ENCODE measurements at places on chromosomes 13 and 19. TPM values are rescaled to one million over a fixed set of nuclear protein-coding genes. Genes with fewer than 3 reads are reported as not detected.

- H3K4me3 ChIP-seq = no peak overlapping the region
- no peaks in the 10 kb centered on the region for H3K27me3 ChIP-seq
- no peak overlapping the region for H3K27ac ChIP-seq
- H3K4me1 ChIP-seq = no peaks in the 10 kb centered on the region
- no peak for DNase-seq
Observed at GRCh38 chr19:28840891-28841290, 372.1 kb downstream of the UQCRFS1 start.

DNA sequence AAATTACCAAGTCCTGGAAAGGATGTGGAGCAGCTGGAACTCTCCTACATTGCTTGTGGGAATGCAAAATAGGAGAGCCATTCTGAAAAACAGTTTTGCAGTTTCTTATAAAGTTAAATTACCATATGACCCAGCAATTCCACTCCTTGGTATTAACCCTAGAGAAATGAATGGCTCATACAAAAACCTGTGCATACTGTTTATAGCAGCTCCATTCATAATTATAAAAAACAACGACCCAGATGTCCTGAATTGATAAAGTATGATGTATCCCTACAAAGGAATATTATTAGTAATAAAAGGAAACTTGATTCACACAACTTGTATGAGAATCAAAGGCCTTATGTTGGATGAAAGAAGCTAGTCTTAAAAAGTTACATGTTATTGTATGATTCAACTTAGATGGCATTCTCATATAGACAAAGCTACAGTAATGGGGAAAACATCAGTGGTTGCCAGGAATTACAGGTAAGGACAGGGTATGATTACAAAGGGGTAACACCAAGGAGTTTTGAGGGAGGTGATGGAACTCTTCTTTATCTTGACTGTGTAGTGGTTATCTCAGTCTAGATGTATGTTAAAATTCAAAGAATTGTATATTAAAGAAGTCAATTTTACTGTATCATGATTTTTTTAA, 35.4 kb downstream of the GPR180 start:
- no peak overlapping the region for H3K4me3 ChIP-seq
- no peaks in the 10 kb centered on the region for H3K36me3 ChIP-seq
- H3K27ac ChIP-seq = no peak overlapping the region
- no peak for DNase-seq
- no peaks in the 10 kb centered on the region for H3K27me3 ChIP-seq

GRCh38 chr19:53471916-53472315, 4.4 kb downstream of the ZNF813 start:
- no peak overlapping the region for H3K4me3 ChIP-seq
- H3K27me3 ChIP-seq = no peaks in the 10 kb centered on the region
- H3K27ac ChIP-seq = no peak overlapping the region
- peaks cover 5% of the 10 kb centered on the region for H3K4me1 ChIP-seq

ZNF66 gene
- 2.8 TPM for polyA plus RNA-seq

DNA sequence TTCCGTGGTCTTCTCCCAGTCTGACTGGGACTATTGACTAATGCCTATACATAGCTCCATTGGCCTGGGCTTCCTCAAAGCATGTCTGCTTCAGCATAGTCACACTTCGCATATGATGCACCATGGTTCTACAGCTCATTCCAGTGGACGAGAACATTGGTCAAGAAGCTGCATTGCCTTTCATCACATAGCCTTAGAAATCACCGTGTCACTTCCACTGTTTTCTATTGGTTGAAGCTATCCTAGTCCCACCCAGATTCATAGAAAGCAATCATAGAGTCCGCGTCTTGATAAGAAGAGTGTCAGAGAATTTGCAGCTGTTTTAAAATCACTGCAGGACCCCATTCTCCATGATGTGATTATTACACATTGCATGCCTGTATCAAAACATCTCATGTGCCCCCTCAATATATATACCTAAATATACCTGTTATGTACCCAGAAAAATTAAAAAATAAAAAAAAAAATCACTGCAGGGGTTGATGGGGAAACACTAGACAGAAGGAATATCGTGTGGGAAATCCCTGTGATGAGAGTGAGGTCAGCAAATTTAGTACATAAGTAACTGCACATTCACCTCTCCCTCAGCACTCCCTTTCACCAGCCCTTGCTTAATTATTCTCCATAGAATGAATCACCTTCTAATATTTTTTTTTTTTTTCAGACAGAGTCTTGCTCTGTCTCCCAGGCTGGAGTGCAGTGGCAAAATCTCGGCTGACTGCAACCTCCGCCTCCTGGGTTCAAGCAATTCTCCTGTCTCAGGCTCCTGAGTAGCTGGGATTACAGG, 2.2 kb upstream of the ARHGAP33 start:
- DNase-seq = no peak
- peaks cover 11% of the 10 kb centered on the region for H3K36me3 ChIP-seq
- no peak overlapping the region for H3K4me3 ChIP-seq
- H3K4me1 ChIP-seq = peaks cover 7% of the 10 kb centered on the region
- H3K27ac ChIP-seq = no peak overlapping the region
- no peaks in the 10 kb centered on the region for H3K27me3 ChIP-seq

DNA sequence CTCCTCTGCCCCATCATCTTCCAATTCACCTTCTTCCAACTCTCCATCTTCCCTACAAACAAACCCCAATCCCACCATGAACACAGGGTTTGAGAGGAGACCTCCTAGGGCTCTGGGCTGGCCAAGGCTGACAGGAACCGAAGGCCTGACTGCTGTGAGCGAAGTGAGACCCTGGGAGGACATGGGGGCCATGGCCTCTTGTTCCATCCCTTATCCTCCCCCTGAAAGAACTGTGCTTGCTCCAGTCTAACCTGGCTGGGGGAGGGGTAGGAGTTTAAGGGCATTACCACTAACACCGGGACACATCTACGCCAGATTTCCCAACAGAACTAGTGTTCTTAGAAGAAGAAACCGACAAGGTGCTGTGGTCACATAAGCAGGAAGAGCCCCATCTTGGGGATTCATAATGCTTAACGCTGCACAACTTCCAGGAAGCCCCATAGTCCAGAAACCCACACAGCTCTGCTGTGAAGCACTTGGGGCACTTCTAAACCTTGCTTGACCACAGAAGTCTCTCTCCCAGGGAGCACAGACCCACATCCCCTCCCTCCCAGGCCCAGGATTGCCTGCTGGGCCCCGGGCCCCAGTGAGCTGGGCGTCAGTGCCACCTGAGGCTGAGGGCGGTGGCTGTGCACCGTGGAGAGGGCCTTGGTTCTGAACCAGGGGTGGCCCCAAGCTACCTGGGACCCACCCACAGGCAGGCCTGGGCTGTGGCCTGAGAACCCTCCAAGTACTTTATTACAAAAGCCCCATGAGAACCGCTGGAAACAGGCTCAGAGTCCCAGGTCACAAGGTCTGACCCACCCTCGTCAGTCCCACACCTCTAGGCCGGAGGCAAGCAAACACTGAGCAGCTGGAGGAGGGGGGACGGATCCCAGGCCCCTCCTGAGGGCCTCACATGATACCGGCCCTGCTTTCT, 18.8 kb downstream of the ZC3H4 start:
- peaks cover 28% of the 10 kb centered on the region for H3K4me1 ChIP-seq
- H3K36me3 ChIP-seq = peaks cover 59% of the 10 kb centered on the region
- peak overlapping the region; percentile 60 for H3K27ac ChIP-seq
- no peaks in the 10 kb centered on the region for H3K27me3 ChIP-seq

DKKL1 gene
- polyA plus RNA-seq = 0.21 TPM

SERP2 gene
- polyA plus RNA-seq = 9.4 TPM

GRCh38 chr13:107466326-107467099, 748.8 kb downstream of the LIG4 start:
- H3K36me3 ChIP-seq = no peaks in the 10 kb centered on the region
- no peak overlapping the region for H3K4me3 ChIP-seq
- H3K27me3 ChIP-seq = no peaks in the 10 kb centered on the region
- H3K4me1 ChIP-seq = no peaks in the 10 kb centered on the region

DCLK1 gene
- polyA plus RNA-seq = 2.9 TPM

DNA sequence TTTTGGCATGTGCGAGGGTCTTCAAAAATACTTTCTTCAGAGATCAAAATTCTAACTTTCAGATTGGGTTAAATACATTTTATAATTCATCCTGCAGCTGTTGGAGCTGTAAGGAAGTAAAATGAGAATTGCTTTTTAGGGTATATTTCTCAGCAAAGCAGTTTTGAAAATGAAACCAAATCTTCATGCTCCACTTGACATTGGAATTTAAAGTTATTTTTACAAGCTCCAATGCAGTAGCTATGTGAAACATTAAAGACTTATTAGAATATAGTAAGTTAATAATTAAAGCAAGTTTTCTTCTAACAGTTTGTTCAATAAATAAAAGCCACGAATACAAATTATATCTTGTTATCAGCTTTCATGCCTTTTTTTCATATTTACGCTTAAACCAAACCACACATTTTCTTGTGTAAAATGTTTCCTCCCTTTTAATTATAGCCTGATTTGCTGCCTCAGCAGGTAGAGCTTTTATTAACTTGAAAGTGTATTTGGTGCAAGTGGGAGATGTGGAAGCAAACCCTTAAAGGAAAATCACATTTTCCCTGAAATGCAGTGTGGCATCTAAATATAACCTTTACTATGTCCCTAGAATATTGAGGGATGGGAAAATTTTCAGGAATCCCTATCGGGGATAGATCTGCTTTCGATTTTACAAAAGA, 12.4 kb upstream of the MICU2 start:
- peaks cover 2% of the 10 kb centered on the region for H3K27me3 ChIP-seq
- no peaks in the 10 kb centered on the region for H3K36me3 ChIP-seq
- no peaks in the 10 kb centered on the region for H3K4me1 ChIP-seq
- no peak overlapping the region for H3K4me3 ChIP-seq
- DNase-seq = no peak

GRCh38 chr13:96314974-96315373, 225.1 kb downstream of the HS6ST3 start:
- H3K27ac ChIP-seq = no peak overlapping the region
- no peaks in the 10 kb centered on the region for H3K27me3 ChIP-seq
- no peak for DNase-seq
- no peak overlapping the region for H3K4me3 ChIP-seq
- H3K36me3 ChIP-seq = no peaks in the 10 kb centered on the region

GRCh38 chr19:8373867-8374813, 10.2 kb downstream of the ANGPTL4 start:
- peaks cover 7% of the 10 kb centered on the region for H3K4me1 ChIP-seq
- no peak for DNase-seq
- H3K4me3 ChIP-seq = no peak overlapping the region
- H3K36me3 ChIP-seq = peaks cover 14% of the 10 kb centered on the region
- H3K27me3 ChIP-seq = no peaks in the 10 kb centered on the region
- H3K27ac ChIP-seq = no peak overlapping the region

FKRP gene
- polyA plus RNA-seq = 13.5 TPM

GRCh38 chr13:27038323-27038722, 133.3 kb downstream of the USP12 start:
- peaks cover 22% of the 10 kb centered on the region for H3K27me3 ChIP-seq
- no peaks in the 10 kb centered on the region for H3K4me1 ChIP-seq
- no peaks in the 10 kb centered on the region for H3K36me3 ChIP-seq
- no peak overlapping the region for H3K27ac ChIP-seq
- no peak for DNase-seq

ZNF729 gene
- not detected for polyA plus RNA-seq

GPR12 gene
- 0.02 TPM for polyA plus RNA-seq

DNA sequence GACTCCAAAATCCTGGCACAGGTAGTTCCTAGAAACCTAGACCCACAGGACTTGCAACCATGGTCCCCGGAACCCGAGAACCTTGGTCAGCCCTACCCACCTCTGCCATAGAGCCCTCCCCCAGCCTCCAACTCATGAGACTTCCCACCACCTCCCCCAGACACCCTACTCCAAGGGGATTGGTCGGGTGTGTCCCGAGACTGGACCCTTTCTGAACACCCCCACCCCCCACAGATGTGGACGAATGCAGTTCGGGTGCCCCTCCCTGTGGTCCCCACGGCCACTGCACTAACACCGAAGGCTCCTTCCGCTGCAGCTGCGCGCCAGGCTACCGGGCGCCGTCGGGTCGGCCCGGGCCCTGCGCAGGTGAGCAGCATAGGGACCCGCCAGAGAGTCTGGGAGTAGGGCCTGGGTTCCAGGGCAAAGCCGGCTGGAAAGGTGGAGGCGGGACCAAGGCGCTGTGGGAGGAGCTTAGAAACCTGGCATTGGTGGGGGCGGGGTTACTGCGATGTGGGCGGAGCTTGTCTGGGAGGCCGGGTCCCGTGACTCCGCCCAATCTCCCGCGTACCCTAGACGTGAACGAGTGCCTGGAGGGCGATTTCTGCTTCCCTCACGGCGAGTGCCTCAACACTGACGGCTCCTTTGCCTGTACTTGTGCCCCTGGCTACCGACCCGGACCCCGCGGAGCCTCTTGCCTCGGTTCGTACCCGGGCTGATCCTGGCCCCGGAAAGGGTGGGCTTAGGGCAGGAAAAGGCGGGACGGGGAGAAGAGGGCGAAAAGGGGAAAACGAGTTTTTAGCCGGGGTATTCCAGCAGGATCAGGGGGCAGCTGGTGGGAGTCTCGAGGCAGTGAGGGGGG, 11.9 kb downstream of the LTBP4 start:
- H3K27me3 ChIP-seq = peaks cover 12% of the 10 kb centered on the region
- peaks cover 40% of the 10 kb centered on the region for H3K4me1 ChIP-seq
- H3K4me3 ChIP-seq = peak overlapping the region; percentile 66
- H3K36me3 ChIP-seq = no peaks in the 10 kb centered on the region

DNA sequence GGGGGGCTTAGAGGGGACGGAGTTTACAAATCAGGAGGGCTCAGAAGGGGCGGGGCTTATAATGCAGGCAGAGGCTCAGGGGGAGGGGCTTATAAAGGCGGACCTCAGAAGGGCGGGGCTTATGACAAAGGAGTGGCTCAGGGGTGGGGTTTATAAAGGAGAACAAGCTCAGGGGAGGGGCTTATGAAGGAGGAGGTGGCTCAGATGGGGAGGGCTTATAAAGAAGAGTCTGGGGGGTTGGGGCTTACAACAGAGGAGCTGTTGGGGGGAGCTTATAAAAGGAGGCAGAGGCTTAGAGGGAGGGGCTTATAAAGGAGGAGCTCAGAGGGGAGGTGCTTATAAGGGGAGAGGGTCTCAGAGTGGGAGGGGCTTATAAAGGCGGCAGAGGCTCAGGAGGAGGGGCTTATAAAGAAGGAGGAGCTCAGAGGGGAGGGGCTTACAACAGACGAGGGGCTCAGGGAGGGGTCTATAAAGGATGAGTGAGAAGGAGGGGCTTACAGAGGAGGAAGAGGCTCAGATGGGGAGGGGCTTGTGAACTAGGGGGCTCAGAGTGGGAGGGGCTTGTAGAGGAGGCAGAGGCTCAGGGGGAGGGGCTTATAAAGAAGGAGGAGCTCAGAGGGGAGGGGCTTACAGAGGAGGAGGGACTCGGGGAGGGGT, 1.0 kb downstream of the SMIM24 start:
- H3K4me3 ChIP-seq = peak overlapping the region; percentile 41
- H3K4me1 ChIP-seq = peaks cover 20% of the 10 kb centered on the region
- H3K27me3 ChIP-seq = no peaks in the 10 kb centered on the region
- H3K36me3 ChIP-seq = no peaks in the 10 kb centered on the region
- no peak for DNase-seq
- peak overlapping the region; percentile 77 for H3K27ac ChIP-seq

DNA sequence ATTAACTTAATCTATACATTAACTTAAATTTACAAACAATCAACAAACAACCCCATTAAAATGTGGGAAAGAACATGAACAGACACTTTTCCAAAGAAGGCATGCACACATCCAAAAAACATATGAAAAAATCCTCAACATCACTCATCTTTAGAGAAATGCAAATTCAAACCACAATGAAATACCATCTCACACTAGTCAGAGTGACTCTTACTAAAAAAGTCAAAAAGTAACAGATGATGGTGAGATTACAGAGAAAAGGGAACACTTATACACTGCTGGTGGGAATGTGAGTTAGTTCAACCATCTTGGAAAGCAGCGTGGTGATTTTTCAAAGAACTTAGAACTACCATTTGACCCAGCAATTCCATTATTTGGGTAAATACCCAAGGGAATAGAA, 759.2 kb upstream of the SLITRK1 start:
- no peak for DNase-seq
- H3K4me1 ChIP-seq = no peaks in the 10 kb centered on the region
- no peaks in the 10 kb centered on the region for H3K27me3 ChIP-seq
- no peak overlapping the region for H3K4me3 ChIP-seq
- H3K27ac ChIP-seq = no peak overlapping the region

CLEC4G gene
- polyA plus RNA-seq = 3.2 TPM

Measured in thymus (tissue), 14 donors.